ENCODE measurements at places on chromosomes 6 and 20.

DNA sequence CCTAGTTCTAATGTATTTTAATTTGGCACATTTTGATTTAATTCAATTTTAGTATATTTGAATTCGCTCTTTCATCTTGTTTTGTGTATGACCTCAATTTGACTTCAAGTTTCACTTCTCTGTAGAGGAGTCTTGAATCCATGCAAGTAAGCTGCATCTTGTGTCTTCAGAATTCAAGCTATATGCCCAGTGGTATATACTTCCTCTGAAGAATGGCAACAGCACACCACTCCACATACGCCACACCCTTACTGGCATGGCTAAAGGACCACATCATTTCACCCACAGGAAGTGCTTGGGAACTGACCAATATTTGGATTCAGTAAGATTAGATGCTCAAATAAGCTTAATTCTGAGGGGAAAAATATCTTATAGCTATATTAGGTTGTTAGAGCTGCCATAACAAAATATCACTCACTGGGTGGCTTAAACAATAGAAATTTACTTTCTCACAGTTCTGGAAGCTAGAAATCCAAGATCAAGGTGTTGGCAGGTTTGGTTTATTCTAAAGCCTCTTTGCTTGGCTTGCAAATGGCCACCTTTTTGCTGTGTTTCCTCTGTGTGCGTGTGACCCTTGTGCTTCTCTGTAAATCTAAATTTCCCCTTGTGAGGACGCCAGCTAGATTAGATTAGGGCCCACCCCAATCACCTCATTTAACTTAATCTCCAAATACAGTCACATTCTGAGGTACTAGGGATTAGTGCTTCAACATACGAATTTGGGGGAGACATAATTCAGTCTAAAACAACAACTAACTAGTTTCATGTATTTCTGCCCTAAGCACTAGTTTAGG, 2.8 kb upstream of the ASF1A start:
- no peak for DNase-seq

GRCh38 chr20:37931153-37931922, 28.4 kb downstream of the VSTM2L start:
- no peak for DNase-seq

DNA sequence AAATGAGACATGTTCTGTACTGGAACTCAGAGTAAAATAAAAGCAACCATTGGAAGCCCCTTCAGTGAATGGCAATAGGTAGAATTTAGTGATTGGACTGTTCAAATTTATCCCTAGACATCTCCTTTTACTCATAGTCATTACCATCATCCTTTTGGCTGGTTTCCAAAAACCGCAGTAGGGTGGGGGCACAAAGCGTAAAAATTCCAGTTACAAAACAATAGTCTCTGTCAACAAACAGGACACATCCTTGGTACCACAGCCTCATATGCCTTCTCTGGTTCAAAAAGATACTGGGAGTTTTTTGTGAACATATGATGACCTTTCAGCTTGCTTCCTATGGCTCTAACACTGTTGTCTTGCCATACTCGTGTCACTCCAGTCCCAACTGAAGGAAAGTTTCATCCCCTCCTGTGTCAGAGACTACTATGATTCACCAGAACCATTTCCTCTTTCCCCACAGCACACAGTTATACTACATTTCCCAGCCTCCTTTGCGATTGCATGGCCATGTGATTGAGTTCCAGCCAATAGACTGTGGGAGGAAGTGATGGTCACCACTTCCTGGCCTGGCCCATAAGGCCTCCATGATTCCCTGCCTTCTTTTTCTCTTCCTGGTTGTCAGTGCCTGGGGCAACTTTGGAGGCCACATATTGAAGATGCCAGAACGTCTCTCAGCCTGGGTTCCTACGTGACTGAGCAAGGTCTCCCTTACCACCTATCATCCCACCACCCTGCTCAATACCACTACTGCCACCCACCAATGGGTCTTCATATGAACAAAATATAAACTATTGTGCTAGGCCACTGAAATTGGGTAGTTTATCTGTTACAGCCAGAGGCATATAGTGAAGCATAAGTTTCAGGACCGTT, 162.4 kb downstream of the ID4 start:
- no peak for DNase-seq

DNA sequence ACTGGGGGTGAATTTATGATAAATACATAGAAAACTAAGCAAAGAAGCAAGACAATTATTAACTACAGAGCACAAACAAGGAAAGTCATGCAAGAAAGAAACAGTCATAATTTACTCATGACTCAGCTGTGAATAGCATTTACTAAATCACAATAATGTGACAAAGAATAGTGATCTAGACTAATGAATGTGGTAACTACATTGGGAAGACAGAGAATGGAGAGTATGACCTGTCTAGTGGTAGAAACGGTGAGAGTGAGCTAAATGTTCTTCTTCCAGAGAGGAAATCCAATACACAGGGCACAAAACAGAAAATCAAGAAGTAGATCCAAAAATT, 153.5 kb upstream of the DST start:
- DNase-seq, result no peak

DNA sequence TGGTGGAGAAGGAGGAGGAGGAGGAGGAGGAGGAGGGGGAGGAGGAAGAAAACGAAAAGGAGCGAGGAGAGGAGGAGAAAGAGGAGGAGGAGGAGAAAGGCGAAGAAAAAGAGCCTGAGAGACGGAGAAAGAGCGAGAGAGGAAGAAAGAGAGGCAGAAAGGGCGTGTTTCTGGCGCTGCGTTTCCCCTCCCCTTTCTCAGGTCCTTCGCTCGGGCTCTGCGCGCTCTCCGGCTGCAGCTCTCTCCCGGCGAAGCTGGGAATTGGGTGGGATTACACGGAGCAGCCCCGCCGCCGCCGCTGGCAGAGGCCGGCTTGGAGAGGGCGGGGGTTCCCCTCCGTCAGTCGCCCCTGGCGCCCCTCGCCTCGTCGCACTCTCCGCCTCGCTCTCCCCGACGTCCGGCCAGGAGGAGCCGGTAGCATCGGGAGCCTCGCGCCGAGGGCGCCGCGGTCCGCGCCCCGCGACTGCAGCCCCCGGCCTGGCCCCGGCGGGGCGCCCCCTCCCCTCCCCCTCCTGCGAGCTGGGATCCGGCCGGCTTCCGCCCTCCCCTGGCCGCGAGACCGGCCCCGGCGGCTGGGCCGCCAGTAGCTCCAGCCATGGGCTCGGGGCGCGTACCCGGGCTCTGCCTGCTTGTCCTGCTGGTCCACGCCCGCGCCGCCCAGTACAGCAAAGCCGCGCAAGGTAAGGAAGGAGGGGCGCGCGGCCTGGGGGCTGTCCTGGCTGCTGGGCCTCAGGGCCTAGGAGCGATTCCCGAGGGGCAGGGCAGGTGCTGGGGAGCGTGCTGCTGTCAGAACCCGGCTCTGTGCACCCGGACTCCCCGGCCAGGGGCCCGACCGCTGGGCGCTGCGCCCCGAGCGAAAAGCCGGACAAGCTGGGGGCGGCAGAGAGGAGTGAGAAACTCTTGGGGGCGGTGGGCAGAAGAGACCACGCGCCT, at the start of gene SCUBE3:
Gene SCUBE3, plus strand, starts transcription at position 133 of the 933 bp plus-strand sequence. Its CDS starts 463 bp downstream, at position 596.
- DNase-seq, result no peak

DNA sequence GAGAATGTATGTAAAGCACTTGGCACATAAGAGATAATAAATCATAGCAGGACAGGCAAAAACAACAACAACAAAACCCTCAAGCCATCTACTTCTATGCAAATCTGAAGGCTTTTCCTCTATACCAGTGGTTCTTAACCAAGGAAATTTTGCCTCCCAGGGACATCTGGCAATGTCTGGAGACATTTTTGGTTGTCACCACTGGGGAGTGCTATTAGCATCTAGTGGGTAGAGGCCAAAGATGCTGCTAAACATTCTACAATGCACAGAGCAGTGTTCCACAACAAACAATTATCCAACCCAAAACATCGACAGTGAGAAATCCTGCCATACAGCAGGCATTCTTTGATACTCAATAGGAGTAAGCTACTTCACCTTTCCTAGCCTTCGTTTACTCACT, 28.2 kb downstream of the NDRG3 start:
- no peak for DNase-seq

GRCh38 chr6:11965499-11965898, 46.6 kb upstream of the HIVEP1 start:
- no peak for DNase-seq

- DNase-seq, result no peak
Observed at GRCh38 chr20:31542201-31542842, 28.1 kb downstream of the HM13 start.

GRCh38 chr20:55641497-55641896, 363.8 kb downstream of the CBLN4 start:
- DNase-seq, result no peak

DNA sequence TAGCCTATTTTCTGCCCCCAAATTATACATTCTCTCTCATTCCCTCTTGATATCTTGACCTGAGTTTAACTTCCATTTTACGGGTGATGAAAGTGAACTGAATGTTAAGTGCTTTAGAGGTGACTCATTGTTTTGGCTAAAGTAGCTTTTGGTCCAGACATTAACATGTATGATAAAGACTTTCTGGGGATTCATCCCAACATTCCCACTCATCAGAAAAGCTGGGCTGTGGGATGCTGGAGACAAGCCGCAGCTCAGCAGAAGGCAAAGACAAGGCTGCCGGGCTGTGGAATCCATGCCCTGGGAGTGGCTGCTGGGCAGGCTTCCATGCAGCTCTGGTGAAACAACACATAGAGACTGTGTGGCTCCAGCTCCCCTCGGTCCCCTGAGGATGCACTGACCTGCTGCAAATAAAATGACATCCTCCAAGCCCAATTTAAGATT, 89.9 kb upstream of the SYNDIG1 start:
- DNase-seq, result no peak

DNA sequence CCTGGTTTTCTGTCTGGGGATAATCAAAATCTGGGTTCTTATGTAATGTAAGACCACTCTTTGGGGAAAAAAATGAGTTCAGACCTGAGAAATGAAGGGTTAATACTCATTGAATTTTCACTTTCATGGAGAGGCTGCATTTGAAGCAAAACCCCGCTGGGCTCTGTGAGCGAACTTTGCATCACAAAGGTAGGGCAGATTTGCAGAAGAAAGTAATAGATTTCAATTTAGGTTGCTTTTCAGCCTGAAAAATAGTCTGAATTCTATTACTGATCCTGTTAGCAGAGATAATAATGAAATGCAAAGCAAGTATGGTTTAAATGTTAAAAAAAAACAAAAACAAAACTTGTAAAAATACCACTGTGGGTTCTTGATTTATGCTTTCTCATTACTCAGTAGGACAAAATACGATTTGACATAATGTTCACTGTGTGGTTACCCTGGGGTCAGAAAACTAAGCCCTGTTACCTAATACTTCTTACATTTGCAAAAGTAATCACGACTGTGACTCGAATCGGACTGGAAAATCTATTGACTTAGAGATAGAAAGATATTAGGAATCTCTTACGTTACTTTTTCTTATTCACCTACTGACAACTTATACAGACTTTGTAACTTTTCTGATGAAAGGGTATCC, 72.2 kb downstream of the UST start:
- DNase-seq, result no peak

DNA sequence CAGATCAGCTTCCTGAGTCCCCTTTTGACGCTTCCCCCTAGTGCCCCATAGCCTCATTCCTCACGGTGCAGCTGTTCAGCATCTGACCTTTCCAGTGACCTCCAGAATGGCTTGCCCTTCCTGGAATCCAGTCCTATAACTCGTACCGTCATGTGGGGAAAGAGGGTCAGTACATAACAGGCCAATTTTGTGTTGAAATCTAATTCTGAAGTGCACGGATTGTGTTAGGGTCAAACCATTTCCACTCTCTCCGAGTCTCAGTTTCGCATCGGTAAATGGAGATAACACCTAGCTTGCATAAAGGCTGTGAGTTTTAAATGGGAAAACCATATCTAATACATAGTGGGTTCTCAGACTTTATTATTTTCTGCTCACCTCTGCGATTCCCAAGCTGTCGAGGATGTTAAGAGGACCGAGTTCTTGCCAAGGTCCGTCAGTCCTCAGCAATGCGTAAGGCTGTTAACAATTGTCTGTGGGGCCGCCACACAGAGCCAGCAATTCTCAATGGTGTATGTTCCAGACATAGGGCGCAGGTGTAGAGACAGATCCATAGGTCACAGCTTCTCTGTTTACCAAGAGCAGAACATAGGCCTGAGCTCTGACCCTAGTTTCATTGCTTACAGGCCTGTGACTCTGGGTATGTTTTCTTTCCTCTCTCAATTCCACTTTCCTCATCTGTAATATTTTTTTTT, 45.5 kb upstream of the CCR6 start:
- no peak for DNase-seq

DNA sequence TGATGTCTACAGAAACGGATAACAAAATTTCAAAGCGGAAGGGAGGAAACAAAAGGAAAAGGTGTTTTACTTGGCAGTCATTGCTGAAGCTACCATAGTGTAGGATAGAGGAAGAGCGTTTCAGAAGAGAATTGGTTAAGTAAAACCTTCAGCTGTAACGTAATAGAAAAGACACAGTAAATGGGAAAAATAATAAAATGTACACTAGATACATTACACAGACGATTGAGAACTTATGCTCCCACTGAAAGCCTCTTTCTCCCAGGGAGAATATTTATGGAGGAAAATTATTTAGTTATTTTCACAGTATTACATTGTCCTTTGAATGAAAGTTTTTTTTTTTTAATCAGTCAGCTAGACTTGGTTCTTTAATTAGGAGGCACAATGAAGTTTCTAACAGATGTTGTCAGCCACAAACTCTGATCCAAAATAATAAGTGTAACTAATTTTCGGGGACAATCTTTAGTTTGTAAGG, 90.7 kb upstream of the PRDM1 start:
- no peak for DNase-seq

DNA sequence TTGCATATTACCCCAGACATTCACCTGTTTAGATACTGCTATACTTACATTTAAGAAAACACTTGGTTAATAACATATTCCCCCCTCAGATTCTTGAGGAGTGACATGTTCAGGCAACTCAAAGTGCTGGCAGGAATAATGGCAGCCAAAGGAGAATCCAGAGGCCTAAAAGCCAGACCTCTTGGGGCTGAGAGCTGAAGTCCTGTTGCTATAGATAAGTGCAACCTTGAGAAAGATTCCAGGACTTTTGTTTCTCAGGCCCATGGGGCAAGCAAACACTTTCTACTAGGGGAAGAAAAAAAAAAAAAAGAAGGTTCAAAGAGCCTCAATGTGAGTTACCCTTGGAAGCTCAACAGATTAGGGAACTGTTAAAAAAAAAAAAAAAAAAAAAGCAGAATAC, 132.8 kb upstream of the BEND3 start:
- DNase-seq, result no peak

DNA sequence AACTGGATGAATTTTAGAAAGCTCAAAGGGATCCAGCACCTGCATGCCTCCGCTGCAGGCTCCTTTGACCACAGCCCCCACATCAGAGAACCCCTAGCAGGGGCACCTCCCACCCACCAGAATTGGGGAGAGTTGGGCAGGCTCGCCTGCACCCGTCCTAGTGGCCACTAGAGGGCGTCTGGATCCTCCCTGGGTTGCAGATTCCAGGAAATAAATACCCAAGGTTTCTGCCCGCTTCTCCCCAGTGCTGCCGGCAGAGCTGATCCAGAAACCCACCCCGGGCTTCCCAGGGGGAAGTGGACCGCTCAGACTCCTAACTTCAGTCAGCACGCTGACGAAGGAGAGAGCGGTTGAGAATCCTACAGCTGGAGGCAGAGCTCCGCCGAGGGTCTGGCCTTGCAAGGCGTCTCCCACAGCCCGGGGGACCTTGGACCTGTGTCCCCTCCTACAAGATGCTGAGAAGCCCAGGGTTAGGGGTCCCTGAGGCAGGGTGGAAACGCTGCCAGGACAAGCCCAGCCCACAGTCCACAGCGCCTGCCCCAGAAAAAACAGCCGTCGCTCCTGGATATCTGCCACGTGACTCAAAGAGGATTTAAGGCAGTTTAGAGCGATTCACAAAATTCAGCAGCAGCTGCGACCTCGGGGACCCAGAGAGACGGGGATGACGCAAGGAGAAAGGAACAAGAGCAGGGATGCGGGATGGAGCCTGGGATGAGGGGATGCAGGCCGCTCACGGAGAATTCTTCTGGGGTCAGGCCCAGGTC, 32.6 kb upstream of the PHACTR3 start:
- DNase-seq, result no peak

All from thoracic aorta (tissue), 2 donors.